Activated CD4-positive, alpha-beta T cell treated with anti-CD3 and anti-CD28 coated beads for 36 hours (primary cell): ENCODE measurements at places on chromosomes 2 and 18.

- no peak for DNase-seq
These were observed 320.9 kb upstream of the ETAA1 start for GRCh38 chr2:67076239-67076624.

DNA sequence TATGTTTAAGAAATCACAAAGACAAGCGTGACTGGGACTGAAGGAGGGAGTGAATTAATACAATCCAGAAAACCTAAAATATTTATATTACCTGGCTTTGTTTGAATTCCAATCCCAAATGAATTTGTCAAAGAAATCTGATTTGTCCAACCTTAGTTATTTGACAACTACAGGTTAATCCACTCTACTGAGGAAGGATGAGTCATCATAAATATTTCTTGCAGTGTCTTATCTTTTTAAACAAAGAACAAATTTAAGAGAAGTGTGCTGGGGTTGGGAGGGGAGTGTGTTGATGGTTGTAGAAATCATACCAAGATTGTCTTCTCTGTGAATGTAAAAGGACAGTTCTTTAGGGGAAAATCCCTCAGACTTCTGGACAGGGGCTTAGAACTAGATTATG lies 1106.3 kb upstream of the SLC39A10 start:
- no peak for DNase-seq

DNA sequence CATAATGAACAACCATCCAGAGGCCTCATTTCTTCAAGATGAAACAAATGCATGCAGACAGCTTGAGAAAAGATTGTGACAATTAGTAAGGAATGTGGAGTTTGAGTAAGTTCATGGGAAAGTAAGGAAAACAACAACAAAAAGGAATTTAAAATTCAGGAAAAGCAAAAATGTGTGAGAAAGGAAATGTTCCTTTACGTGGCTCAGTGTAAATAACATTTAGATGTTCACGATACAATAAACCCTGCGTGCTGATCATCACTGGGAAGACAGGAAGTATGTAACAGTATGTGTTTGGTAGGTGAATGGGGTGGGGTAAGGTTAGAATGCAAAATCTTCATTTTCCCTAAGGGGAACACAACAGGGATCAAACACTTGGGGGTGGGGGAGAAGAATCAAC lies 72.7 kb downstream of the TRIP12 start:
- DNase-seq, result no peak

DNA sequence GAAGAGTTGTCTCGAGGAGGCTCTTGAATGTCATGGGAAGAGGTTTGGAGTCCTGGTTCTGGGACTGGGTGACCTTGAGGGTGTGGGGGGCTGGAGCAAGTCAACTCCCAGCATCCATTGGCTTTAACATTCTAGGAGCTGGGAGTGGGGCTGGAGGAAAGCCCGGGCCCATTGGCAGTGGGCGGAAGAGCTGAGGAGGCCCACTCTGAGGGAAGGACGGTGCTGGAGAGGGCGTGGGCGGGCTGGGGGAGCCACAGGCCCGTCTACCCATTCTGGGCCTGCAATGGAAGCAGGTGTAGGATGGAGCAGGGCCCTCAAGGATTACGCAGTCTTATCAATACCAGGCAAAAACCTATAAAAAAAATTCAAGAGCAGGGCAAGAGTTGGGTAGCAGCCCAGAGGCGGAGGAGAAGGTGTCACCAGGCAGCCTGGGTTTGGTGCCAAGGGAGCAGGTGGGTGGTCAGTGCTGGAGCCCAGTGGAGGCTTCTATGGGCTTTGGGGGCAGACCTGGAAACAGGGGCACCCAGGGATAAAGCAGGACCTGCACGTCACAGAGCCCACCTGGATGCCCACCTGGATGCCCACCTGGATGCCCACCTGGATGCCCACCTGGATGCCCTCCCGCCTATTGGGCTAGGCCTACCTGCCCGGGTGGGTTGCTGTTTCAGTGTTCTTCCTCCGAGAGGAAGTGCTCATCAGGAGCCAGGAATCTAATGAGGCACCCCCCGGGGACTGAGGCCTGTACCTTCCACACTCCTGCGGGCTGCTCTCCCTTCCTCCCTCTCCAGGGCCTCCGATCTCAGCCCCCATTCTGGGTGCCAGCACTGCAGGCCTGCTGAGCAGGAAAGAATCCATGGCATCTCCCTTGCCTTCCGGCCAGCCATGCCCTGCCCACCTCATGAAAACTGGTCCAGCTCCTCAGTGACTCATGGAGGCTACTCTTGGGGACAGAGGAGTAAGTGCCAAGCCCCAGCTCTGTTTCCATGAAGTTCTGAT lies 71.3 kb downstream of the CTIF start:
- DNase-seq, result no peak

GRCh38 chr18:62759704-62760402 lies 44.5 kb downstream of the PHLPP1 start:
- DNase-seq, result no peak

DNA sequence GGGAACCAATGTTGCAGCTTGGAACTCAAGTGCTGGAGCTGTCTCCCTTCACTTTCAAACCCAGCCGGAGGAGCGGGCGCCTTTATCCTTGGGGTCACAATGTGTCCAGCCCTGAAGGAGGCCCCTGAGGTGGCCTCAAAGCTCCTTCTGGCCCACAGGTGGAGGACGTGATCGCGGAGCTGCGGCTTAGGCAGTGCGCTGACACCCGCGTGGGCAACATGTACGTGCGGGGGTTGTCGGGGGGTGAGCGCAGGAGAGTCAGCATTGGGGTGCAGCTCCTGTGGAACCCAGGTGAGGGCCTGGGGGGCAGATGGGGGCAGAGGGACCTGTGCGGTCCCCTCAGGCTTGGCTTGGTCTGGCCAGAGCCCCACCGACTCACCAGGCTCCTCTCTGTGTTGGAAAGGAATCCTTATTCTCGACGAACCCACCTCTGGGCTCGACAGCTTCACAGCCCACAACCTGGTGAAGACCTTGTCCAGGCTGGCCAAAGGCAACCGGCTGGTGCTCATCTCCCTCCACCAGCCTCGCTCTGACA lies 13.5 kb downstream of the ABCG8 start:
- DNase-seq, result no peak

GRCh38 chr2:52668724-52669123 lies 1098.9 kb upstream of the CHAC2 start:
- DNase-seq, result no peak

DNA sequence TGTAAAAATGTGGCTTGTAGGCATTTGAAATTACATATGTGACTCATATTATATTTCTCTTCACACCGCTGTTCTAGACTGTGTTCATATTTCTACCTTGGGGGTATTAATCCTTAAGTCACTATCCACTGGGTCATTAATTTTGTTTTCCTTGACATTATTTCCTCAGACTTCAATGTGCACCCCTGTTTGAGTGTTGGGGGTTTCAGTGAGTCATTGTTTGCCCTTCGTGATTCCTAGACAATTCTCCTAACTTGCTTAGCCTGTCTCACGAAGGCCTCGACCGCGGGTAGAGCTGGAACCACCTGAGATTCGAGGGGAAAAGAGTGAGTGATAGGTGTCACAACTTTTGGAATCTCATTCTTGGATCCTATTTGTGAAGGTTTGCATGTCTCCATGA lies 35.1 kb downstream of the NPAS2 start:
- no peak for DNase-seq

- no peak for DNase-seq
These were observed 891.8 kb downstream of the DSC3 start for GRCh38 chr18:30150586-30151250.

DNA sequence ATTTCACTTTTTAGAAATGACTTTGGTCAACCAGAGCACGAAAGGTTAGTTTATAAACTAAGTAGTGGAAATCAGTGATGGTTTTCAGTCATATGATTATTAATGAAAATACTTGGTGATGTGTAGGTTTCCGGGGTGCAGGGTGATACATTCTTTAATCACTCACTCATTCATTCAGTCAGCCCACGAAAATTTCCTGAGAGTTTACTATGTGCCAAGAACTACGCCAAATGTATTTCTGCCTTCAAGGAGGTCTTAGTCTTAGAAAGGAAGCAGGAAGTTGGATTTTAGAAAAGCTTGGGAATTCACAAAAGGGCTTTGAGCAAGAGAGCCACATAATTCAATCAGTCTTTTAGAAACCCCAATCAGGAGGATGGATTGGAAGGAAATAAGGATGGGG lies 543.6 kb downstream of the PLCL1 start:
- DNase-seq, result no peak

DNA sequence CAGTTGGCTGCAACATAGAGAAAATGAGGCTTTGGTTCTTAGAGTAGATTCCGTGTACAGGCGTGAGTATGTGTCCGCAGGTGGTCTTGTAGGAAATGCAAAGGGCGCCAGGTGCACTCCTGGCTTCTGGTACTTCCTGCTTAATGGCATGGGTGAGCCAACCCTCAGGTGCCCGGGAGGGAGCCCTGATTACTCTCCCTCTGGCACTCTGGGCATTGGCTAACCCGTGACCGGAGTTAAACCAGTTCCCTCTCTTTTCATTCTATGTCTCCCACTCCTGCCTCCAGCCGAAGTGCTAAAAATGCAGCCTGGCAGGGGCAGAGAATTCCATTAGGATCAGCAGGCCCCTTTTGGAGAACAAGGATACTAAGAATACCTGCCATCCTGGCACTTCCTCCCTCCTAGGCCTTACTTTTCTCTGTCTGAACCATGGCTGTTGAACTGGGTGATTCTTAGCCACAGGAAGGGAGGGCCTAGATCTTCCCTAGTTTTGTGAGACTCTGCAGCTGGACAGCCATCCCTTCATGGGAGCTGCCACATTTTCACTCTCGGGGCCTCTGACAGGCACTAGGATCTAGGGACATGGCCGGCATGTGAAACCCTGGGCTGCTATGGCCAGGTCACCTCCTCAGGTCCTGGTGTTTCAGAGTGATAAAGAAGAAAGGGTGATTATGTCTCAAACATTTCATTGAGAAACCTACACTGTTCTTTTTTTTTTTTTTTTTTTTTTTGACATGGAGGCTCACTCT lies 6.5 kb downstream of the MERTK start:
- no peak for DNase-seq

- DNase-seq, result no peak
These were observed 3.5 kb upstream of the FHOD3 start for GRCh38 chr18:36294031-36294430.

DNA sequence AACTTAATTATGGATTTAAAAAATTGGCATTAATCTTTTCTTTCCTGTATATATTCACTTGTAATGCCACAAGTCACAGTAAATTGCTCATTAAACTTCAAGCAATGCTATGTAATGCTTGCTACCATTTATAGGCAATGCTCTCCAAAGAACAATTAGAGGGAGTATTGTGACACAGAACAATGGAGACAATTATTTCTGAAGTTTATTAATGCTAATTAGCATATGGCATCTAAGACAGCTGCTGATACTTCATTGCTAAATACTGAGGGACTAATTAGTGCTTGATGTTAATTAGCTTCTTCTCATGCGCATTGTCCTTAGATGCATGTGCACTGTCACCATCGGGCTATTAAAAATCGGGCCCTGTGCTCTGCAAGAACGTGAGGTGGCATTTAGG lies 1012.8 kb downstream of the SOCS6 start:
- no peak for DNase-seq
